ENCODE measurements at places on chromosomes 5 and 9.

DNA sequence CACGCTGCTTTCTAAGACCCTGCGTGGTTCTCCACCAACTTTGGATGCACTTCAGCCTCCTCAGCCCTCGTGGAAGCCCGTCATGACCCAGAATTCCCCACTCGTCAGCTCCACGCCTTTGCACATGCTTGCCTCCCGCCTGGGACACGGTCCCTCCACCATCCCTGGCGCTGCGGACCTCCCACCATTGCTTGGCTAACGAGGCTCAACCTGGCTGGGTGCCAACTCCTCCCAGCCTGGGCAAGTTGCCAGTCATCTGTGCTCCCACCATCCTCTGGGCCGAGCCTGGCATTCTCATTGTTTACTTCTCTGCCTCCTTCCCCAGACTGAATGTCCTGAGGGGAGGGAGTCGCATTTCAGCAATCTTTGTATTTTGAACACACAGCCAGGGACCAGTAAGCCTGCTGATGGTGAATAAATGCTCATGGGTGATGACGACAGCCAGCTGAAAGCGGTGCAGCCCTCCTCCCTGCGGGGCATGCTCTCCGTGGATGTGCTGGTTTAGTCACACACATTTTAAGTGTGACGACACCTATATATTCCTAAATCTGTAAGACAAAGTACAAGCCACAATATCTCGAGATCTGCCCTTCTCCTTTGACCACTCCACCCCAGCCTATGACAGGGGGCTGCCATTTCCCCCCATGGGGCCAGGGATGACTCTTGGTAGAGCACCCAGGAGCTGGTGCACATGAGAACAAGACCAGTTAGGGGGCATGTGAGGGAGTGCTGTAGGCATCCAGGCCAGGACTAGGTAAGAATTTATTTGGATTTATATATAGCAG is 37.6 kb downstream of the ANKRD33B start:
- DNase-seq: peak; percentile 40

DNA sequence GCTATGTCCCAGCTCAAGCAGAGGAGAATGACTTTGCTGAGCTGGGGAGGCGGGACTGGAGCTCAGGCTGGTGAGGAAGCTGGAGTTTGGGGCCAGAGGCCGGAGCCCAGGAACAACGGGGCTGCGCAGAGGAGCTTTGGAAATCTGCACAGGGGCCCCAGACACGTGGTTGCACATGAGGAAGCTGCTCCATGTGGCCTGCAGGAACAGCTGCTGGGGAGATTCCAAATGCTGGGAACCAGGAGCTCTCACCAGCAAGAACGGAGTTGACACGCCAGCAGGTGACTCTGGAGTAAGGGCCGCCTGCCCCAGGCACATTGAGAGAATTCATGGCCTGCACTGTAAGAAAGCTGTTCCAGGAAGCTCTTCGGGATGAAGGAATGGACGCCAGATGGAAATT is 91.0 kb downstream of the OLFM1 start:
- DNase-seq: no peak

DNA sequence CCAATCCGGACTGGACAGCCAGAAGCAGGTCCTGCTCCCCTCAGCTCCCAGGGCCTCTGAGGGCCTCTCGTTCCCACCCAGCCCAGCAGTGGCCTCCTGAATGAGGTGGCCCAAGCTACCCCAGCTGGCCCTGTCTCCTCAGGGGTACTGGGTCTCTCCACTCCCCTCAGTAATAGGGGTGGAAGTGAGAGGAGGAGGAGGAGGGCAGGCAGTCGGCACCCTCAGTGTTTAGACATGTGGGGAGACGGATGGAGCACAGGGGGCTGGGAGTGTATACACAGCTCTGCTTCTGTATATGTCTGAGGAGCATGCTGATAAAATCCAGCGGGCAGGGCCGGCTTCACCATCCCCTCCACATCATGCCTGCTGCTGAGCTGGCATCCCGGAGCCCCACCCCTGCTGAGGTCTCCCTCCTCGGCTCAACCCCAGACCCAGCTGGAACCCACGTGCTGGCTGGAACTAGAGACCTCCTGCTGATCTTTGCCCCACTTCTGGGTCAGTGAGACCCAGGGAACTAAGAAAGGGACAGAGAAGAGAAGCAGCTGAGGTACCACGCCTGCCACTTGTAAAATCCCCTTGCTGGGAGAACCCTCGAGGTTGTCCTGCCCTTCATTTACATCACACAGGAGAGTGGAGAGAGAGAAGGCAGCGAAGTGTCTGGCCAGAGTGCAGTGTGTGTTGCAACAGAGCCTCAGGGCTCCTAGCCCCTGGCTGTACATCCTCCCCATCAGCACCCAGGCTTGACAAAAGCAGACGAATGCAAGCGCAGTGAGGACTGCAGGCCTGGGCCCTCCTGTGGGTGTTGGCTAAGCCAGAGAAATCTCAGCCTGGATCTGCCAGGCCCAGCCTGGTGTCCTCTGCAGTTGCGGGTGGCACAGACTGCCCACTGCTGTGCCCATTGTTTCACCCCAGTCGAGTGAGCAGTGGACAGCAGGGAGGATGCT is 77.5 kb downstream of the PSD2 start:
- no peak for DNase-seq

DNA sequence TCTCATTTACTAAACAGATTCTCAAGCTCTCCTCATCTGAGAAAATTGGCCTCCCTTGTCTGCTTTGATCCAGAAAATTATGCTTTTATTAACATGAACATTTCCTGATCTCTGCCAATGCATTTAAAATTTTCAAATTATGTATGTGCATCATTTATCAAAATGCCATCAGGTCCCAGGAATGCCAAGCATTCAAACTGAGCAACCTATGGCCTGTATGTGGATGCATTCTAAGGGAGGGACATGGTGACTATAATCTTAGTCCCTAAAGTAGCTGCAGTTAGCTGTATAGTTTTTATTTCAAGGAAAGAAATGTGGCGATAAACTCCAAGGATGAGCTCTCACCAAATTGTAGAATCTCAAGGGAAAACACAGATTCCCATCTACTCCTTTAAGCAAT is 9.7 kb upstream of the RORB start:
- DNase-seq: no peak

GRCh38 chr5:80998590-80998979 is 38.4 kb downstream of the RASGRF2 start:
- no peak for DNase-seq

GRCh38 chr9:125337236-125337635 is 75.6 kb downstream of the GAPVD1 start:
- DNase-seq: no peak

DNA sequence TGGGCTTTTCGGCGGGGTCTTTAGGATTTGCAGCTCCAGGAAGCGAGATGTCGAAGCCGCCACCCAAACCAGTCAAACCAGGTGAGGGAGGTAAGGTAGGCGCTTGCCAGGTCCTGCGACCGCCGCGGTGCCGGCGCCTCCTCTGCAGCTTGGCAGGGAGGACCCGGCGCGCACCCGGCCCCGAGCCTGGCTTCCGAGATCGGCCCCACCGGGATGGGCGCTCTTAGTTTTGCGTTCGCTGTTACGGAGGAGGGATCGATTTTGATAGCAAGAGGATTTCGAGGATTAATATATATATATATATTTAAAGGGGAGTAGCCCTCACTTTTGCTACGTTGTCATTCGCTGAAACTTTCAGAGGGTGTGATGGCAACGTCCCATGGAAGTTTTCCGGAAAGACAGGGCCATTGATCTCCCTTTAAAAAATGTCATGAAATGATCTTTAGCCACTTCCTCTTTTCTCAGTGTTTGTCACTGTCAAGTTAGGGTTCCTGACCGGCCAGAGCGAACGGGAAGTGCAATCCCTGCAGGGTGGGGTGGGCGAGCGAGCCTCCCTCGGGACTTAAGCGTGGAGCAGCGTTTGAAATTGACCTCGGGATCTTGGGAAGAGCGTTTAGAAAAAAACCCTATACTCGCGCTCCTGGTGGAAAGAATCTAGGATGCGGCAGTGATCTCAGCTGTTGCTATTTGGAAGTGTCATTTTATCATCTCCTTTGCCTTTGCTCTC is 495 bp downstream of the OSTF1 start:
- DNase-seq: peak; percentile 56

DNA sequence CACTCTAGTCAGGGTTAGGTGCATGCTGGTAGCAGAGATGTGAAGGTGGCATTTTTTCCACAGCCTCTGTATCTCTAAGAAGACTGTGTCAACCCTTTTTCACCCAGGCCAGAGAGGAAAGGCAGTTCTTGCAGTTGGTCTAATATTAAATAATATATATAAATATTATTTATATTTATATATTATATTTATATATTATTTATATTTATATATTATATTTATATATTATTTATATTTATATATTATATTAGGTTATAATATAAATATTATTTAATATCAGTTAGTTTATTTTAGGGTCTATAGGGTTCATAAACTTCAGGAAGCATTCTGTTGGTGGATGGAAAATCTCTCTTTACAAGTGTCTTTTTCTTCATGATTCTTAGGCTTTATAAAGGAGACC is 218.6 kb upstream of the DMRTA1 start:
- DNase-seq: no peak

GRCh38 chr5:137148655-137149054 is 350.5 kb downstream of the SPOCK1 start:
- no peak for DNase-seq

- DNase-seq: peak; percentile 88
Observed at GRCh38 chr9:129131300-129132145, 20.3 kb downstream of the PTPA start.

GRCh38 chr5:137022725-137023124 is 476.4 kb downstream of the SPOCK1 start:
- no peak for DNase-seq

GRCh38 chr5:73957397-73958001 is 331.5 kb downstream of the ARHGEF28 start:
- DNase-seq: no peak

DNA sequence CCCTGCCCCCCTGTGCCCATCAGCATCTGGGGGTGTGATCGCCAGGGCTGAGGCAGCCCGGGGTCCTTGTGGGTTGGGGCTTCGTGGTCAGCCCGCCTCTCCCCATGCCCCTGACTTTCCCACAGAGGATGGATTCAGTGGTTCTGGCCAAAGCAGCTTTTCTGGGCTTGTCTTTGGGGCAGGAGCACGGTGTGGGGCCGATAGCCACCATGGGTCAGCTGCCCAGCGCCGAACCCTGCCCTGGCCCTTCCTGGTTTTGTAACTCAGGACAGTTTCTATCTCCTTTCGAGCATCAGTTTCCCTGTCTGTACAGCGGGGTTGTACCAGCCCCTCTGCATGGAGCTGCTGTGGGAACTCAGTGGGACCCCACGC is 77.1 kb downstream of the HMCN2 start:
- DNase-seq: no peak

DNA sequence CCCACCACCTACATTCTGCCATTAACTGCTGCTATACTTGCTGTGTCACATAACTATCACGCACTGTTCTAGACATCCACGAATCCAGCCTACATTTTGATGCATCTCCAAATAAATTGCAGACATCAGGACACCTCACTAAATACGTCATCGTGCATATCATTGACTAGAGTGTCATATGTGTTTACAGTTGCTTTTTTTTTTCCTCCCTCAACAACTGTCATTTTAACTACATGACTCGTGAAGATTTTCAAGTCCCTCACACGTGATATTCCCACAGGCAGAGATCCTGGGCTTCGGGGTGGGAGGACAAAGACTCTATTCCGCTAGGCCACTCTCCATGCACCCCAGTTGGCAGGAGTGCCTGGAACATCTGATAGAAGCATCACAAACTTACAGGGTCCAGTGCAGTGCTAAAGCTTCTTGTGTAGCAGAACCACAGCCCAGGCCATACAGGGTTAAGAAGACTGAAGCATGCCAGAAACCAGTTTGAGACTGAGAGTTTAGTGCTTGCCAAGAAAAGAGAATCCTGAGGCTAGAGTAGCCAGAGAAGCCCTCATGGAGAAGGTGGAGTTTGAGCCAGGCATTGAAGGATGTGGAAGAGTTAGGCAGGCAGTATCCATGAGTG is 1.1 kb downstream of the PCYOX1L start:
- no peak for DNase-seq

Measured in ecto neural progenitor cell (in vitro differentiated cells).